Left ventricle myocardium superior (tissue), 1 donor: ENCODE measurements at places on chromosomes 1 and 21. TPM values are rescaled to one million over a fixed set of nuclear protein-coding genes. Genes with fewer than 3 reads are reported as not detected.

OR2M3 gene
- total RNA-seq, result not detected

TSTD1 gene
- 15.4 TPM for total RNA-seq

GPR37L1 gene
- total RNA-seq, result 0.07 TPM

DNA sequence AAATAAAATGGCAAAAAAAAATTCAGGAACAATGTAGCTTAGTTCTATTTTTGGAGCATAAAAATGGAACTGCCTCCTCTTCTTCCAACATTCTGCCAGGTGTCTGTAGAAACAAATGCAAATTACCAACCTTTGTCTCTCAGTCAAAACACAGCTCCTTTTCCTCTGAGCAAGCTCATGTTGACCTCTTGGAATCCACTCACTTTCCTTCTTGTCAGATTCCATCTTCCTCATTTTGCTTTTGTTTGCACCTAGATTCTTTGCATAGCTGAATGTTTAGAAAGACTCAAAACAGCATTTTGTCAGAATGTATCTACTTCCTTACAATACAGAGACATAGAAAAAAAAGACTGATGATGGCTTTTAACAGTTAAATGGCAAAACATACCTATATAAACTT, 178.2 kb downstream of the ADGRL2 start:
- no peak for DNase-seq

- DNase-seq, result no peak
These were observed 103.1 kb downstream of the SLC25A24 start for GRCh38 chr1:108097018-108097417.

- DNase-seq, result peak; percentile 96
These were observed 2.0 kb downstream of the ADAMTS1 start for GRCh38 chr21:26842974-26843932.

DNA sequence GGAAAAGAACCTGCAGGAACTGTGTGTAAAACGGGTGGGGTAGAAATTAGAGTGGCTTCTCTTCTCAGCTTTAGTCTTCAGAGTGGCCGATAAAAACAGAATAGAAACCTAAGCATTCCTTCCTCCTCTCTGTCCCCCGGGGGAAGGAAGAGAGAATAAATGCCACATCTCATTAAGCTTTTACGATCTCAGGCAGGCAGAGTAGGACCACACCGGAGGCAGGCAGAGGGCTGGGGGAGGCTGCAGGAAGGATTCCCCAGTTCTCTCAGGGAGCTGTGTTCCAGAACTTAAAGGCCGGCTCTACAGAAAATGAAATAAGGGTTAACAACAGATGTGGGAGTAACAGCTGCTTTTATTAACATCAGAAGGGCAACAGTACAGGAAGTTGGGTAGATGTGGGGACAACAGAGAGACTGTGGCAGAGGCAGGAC, 24.5 kb upstream of the MEF2D start:
- no peak for DNase-seq

- DNase-seq, result no peak
These were observed 33.6 kb upstream of the FHAD1 start for GRCh38 chr1:15213341-15213821.
